Omental fat pad (tissue), 4 donors: ENCODE measurements at places on chromosomes 6 and 20.
A peak's percentile ranks its signal among the peaks of the same experiment; 100 is the strongest.

DNA sequence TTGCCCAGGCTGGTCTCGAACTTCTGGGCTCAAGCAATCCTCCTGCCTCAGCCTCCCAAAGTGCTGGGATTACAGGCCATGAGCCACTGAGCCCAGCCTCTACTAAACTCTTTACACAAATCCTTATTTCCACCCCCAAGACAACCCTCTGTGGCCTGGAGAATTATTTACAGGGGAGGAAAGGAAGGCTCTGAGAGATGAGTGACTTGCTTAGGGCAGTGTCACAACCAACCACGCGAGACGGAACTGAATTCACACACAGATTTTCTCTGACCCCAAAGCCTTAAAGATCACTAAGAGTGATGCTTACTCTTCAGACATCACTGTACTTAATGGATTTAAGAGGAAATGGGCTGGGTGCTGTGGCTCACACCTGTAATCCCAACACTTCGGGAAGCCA, 86.2 kb downstream of the RIPOR3 start:
- DNase-seq = no peak

GRCh38 chr6:66094615-66095014, 387.6 kb upstream of the EYS start:
- DNase-seq = no peak

- DNase-seq = no peak
Observed at GRCh38 chr6:135289816-135290215, 108.7 kb downstream of the MYB start.

GRCh38 chr20:32216179-32217142, 8.8 kb downstream of the POFUT1 start:
- DNase-seq = no peak

- DNase-seq = peak; percentile 62
Observed at GRCh38 chr6:17865798-17866725, 121.4 kb downstream of the KIF13A start.

DNA sequence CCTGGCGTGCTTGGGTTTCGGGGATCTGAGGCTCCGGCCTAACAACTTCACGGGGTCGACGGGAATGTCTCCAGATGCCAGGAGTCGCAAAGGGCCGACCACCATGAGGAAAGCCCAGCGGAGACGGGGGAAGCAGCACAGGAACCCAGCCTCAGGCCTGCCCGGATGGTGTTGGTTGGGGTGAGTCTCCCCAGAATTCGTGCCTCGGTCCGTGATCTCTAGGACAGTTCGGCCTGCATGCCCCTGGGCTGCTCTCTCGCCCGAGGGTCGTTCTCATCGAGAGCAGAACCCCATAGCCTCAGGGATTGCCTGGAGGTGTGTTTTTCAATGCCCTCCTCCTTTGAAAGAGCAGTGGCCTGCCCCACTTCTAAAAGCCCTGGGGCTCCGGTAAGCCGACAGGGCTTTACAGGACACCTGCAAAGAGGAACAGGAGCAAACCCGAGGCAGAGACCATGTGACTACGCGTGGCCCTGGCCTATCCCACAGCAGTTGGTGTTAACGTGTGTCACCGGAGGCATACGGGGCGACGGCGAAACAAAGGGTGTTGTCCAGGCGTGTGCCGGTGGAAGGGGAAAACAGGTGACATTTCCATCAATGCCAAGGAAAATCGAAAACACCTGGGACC, 973.1 kb upstream of the DEFB115 start:
- no peak for DNase-seq

- DNase-seq = no peak
Observed at GRCh38 chr6:148530976-148531375, 188.3 kb downstream of the SASH1 start.

GRCh38 chr6:145138469-145139139, 596.7 kb downstream of the EPM2A start:
- no peak for DNase-seq

DNA sequence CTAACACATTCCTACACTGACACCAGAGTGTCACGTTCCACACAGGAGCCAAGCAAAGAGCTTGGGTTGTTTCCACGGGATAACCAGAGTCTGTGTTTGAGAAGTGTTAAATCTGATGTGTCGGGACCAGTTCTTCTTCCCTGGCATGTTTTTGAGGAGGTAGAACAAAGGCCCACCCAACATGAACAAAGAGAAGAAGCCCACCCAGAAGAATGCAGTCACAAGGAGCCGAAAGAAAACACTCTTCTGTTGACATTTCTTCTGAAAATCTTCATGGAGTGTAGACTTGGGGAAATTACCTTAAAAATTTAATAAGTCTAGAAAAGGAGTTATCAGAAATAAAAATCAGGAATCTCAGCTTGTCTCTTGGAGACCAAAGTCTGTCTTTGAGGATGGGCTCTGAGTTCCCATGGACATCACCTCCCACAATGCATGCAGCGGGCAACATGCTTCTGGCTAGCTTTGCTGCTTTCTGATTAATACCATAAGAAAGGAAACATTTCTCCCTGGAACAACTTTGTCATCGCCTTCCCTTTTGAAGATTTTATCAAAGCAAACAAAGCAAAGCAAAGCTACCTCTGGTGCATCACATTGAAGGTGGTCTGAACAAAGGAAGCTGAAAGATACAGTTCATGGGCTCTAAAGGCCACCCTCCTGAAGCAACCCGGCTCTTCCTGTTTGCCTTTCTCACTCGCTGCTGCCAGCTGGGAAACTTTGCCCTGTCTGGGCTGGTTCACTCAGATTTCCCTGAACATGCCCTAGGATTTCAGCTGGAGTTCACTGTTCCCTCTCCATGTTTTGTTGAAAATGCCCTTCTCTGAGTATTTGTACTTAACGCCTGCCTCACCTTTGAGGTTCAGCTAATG, 448.1 kb downstream of the KIF16B start:
- DNase-seq = no peak

- DNase-seq = no peak
Observed at GRCh38 chr20:5925551-5925950, 24.8 kb downstream of the TRMT6 start.

- DNase-seq = no peak
Observed at GRCh38 chr6:105545947-105546731, 143.3 kb upstream of the PREP start.
